ENCODE measurements at places on chromosomes 2 and 18.

DNA sequence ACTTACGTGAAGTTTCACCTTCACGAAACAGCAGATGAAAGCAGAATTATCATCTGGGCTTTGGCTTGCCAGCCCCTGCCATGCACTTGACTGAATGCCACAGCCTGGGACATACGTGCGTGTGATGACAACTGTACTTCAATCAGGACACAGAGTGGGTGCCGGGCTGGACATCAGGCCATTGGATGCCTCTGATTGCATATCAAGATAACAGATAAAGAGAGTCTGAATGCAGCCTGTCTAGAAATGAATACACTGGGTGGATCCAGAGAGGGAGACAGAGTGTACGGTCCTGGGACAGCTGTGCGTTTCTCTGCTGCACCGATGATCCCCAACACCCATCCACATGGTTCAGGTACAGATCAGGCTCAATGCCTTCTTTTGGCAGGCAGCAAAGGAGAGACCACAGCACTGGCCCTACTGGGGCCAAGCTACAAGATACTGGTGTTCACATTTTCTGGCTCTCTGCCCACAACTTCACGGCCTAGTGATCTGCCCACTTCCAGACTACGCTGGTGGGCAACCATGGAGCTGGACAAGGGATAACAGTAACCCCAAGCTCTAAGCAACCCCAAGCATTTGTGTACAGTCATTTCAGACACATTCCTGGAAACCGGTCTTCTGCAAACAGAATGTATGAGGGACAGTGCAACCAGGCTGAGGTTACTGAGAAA, 35.6 kb downstream of the FBLN7 start:
- DNase-seq = peak; percentile 86

- no peak for DNase-seq
These were observed 857 bp upstream of the CROCC2 start for GRCh38 chr2:240905176-240905781.

DNA sequence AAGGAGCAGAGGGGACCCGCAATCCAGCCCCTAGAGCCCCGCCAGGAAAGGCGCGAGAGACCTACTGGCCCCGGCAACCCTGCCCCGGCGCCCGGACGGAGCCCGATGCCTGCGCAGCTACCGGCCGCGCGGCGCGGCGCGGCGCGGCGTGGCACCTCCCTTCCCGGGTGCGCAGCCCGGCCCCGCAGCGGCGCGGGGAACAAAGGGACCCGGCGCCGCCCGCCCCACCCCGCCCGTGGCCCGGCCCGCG, 307 bp downstream of the CDH2 start:
- DNase-seq = no peak

DNA sequence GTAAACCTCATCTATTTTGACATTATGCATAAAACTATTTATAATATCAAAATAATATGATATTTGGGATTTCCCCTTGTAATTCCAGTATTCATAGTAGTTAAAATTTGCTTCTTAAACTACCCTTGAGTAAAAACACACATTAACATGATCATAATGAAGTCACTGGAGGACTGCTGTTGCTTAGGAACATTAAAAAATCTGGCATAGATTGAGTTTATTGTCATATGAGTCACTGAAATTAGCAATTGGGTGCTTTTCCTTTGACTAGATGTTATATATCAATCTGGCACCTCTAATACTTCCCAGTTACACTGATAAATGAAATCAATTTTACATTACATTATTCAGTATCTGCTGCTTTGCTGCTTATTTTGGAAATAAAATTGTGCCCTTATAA, 57.0 kb upstream of the ZC3H15 start:
- DNase-seq = peak; percentile 8

DNA sequence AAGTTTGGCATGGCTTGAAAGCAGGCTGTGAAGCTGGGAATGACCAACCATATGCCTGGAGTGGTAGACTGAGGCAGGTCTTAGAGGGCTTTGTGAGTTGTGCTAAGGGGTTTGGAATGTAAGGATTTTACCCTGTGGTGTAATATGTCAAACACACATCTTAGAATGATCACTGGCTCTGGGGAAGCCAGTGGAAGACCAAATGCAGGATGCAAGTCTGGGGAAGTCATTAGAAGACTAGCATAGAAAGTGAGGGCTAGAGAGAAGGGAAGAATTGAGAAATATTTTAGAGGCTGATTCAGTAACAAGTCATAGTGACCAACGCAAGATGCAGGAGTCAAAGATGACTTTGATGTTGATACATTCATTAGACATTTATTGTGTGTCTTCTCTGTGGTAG, 3.5 kb upstream of the FHOD3 start:
- no peak for DNase-seq

DNA sequence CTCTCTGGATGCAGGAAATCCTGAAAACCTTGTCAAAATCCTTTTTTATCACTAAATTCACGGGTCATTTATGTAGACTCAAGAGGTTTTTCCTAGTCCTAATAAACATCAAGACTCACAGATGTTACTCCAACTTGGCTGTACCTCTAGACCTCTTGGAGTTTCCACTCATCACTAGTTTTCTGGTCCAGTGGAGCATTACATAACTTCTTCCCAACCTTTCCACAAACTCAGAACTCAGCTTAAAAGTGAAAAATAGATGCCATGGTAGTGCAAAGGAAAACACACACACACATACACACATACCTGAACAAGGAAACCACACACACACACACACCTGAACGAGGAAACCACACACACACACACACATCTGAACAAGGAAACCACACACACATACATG, 807.2 kb downstream of the LRP1B start:
- peak; percentile 53 for DNase-seq

- no peak for DNase-seq
These were observed 123.4 kb downstream of the LAMA1 start for GRCh38 chr18:6994056-6994770.

DNA sequence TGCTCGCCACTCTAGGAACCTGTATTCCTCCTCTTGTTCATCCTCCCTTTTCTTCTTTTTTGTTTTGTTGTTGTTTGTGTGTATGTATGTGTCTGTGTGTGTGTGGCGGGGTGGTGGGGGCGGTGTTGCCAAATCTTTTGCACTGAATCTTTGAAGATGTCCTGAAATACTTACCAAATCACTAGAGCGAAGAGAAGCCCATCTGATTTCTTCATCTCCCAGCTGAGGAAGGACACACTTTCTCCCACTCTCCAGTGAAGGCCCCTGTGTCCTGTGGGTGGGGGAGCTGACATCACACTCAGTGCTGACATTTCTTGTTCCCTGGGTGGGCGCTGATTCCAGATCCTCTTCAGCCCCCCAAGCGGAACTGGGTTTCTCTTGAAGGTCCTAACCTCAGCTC, 74.5 kb downstream of the NEDD4L start:
- DNase-seq = no peak

DNA sequence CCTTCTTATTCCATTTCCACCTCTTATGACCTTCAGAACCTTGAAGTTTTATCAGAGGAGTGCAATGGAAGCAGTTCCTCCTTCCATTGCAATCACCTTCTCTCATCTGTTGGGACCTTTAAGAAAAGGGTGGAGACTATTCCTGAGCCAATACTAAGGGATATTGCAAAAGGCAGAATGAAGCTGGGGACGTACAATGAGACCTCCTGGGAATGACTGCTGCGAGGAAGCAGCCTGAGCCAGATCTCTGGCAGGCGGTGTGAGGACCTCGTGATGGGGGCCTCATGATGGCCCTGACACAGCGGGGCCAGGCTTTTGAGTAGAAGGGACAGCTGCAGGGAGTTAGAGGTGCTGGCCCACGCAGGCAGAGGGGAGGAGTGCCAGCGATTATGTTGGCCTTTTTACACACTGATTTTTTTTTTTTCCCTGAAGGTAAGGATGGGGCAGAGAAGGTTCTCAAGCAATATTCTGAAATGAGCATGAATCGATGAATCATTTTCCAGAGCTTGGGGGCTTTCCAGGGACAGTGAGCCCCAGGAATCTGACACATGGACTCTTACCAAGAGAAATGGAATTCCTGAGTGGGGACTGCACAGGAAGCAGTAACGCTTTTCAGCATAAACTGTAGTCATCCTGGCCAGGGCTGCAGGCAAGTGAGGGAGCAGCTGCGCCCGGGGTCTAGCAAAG, 40.0 kb upstream of the LAPTM4A start:
- peak; percentile 72 for DNase-seq

GRCh38 chr18:7871560-7872456, 304.7 kb downstream of the PTPRM start:
- no peak for DNase-seq

DNA sequence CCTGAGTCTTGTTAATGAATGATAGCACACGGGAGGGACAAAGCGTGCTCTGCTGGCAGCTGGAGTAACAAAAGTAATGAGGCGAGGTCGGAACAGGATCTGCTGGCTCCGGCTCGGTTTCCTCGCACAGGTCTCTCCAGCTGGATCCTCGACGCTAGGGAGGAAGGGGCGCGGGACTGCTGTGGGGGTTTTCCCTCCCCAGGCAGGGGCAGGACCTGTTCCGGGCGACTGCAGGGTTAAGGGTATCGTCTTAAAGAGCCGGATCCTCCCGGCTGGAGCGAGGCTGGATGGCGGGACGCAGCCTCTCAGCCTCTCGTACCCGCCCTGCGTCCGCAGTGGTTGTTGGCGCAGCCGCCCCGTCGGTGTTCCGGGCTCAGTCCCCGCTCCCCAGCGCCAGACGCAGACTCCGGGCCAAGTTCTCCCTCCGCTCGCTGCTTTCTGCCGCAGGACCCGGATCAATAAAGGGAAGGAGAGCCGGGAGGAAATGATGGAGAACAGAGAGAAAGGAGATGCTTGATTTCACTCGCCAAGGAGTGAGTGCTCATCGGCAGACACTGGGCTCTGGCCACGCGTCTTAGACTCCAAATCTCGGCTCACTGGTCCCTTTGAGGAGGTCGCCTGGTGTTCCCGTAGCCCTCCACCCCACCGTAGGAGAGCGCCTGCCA, 1.1 kb upstream of the LIPG start:
- DNase-seq = peak; percentile 20

GRCh38 chr2:152622219-152622618, 95.0 kb downstream of the PRPF40A start:
- no peak for DNase-seq
